ENCODE measurements at places on chromosomes 6 and 20.

DNA sequence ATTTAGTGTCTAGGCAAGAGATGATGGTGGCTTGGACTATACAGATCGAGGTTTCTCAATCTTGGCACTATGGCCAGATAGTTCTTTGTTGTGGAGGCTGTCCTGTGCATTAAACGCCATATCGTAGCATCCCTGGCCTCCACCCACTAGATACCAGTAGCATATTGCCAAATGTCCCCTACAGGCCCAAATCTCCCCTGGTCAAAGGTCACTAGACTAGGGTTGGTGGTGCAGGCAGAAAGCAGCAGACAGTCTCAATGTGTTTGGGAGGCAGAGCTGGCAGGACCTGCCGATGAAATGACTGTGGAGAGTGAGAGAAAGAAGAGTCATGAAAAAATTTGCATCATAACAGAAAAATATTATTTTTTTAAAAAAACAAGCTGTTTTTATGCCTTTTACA, 63.0 kb downstream of the TRAM2 start:
- no peak for DNase-seq

- DNase-seq: no peak
Observed at GRCh38 chr6:136669299-136669699, 119.1 kb upstream of the MAP7 start.

GRCh38 chr20:64148581-64148980, 15.7 kb upstream of the MYT1 start:
- DNase-seq: no peak

- DNase-seq: no peak
Observed at GRCh38 chr6:158242071-158242606, 70.1 kb upstream of the TULP4 start.

DNA sequence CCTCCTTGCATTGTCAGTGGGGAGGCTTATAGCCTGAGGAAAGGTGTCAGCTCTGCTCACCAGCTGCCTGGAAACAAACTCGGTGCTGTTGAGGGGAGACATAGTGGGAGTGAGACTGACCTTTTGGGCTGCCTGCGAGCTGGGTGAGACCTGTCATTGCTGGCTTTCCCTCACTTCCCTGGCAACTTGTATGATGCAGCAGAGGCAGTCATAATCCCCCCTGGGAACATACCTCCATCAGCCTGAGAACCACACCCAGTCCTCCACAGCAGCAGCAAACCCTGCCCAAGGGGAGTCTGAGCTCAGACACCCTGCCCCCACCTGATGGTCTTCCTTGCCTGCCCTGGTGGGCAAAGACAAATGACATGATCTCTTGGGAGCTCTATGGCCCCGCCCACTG, 521.2 kb upstream of the IMPG1 start:
- no peak for DNase-seq

GRCh38 chr6:77322604-77323003, 140.7 kb downstream of the HTR1B start:
- DNase-seq: no peak

GRCh38 chr6:78308025-78308424, 559.3 kb upstream of the IRAK1BP1 start:
- DNase-seq: no peak

DNA sequence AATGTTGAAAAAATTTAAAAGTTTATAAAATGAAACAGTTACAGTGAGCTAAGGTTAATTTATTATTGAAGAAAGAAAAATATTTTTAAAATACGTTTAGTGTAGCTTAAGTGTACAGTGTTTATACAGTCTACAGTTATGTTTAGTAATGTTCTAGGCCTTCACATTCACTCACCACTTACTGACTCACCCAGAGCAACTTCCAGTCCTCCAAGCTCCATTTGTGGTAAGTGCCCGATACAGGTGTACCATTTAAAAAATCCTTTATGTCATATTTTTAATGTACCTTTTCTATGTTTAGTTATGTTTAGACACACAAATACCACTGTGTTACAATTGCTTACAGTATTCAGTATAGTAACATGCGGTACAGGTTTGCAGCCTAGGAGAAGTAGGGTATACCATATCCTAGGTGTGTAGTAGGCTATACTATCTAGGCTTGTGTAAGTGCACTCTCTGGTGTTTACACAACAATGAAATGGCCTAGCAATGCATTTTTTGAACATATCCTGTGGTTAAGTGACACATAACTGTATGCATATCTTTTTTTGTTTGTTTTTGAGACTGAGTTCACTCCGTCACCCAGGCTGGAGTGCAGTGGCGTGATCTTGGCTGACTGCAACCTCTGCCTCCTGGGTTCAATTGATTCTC, 26.3 kb downstream of the FLRT3 start:
- no peak for DNase-seq

- DNase-seq: no peak
Observed at GRCh38 chr6:29792123-29793035, 35.2 kb upstream of the HLA-G start.

DNA sequence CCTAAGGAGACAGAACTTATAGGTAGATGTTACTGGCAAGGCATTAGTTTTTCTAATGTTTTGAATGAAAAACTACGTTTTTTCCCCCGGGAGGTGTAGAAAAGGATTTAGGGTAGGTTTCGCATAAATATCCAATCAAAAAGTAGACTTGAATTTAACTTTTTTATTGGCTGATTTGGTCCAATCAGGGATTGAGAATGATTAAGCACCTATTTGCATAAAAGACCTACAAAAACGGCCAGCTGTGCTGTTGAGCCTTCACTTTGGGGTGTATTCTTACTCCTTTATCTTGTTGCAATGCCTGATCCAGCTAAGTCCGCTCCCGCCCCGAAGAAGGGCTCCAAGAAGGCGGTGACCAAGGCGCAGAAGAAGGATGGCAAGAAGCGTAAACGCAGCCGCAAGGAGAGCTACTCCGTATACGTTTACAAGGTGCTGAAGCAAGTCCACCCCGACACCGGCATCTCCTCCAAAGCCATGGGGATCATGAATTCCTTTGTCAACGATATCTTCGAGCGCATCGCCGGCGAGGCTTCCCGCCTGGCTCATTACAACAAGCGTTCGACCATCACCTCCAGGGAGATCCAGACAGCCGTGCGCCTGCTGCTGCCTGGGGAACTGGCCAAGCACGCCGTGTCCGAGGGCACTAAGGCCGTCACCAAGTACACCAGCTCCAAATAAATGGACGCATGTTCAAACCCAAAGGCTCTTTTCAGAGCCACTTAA, 113.5 kb upstream of the BTN3A2 start:
- peak; percentile 92 for DNase-seq

GRCh38 chr20:973785-974194, 28.3 kb downstream of the RSPO4 start:
- DNase-seq: no peak

- DNase-seq: no peak
Observed at GRCh38 chr6:88760091-88760490, 203.3 kb downstream of the RNGTT start.

DNA sequence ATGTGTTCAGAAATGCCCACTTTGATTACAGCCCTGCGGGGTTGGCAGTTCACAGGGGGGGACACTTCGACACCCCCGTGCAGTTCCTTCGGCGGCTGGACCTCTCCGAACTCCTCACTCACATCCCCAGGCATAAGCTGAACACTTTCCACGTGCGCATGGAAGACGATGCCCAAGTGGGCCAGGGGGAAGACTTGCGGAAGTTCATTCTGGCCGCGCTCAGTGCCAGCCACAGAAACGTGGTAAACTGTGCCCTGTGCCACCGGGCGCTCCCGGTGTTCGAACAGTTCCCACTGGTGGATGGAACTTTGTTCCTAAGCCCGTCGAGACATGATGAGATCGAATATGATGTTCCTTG, 32.1 kb downstream of the HECA start:
- no peak for DNase-seq
